ENCODE measurements at places on chromosomes 12 and 14.

- no peak for DNase-seq
These were observed 875 bp downstream of the IRAK3 start for GRCh38 chr12:66189889-66190288.

- DNase-seq: no peak
These were observed 71.5 kb upstream of the DAAM1 start for GRCh38 chr14:59116984-59117415.

DNA sequence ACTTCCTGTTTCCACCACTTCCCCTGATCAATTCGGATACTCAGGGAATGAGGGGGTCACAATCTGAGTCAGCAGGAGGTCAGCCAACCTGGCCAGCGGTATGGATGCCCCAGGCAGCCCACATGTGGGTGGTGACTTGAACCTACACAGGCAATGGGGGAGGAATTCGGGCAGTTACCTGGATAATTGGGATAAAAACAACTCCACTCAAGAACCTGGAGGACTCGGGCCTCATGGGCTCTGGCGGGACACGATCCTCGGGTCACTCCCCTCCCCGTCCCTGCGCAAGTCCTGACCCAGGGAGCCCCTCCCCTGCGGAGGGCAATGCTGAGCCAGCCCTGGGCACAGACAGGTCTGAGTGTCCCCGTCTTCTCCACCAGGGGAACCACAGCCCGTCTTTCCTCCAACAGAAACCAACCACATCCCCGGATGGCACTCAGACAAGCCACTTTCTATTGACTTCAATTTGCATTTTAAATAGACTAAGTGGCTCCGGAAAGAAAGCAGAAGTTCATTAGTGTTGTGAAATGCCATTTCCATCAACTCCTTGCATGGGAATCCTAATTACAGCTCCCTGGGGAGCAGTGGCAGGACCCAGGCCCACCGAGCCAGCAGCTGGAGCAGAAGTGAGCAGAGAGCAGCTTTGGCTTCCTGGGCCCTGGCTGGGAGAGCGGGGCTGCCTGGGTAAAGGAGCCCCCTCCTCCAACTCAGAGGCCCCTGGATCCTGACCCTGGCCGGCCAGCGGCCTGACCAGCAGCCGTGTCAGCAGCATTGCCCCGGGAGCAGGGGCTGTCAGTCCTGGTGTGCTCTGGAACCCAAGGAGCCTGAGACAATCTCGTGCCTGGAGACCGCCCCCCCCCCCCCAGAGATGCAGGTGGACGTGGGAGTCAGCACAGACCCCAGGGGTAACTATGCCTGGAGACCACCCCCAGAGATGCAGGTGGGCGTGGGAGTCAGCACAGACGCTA, 374.1 kb downstream of the ADGRD1 start:
- no peak for DNase-seq

GRCh38 chr14:67358924-67359774, 455 bp downstream of the ATP6V1D start:
- no peak for DNase-seq

DNA sequence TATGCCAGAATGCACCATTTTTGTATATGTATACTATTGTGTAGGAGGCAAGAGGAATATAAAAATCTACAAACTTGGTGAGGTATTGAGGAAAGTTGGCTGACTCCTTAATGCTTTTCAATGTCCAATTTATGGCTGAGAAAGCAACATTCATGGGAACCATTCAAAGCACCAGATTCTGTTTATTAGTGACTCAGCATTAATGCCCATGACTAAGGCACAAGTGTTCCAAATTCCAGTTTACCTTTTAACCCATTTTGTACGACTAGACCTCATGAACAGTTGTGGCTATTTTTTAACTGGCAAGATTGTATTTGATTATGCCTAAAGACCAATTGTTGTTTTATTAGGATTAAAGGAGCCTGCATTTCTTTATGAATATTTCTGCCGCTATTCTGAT, 375.4 kb upstream of the ATP2B1 start:
- no peak for DNase-seq

GRCh38 chr14:60514378-60514740, 5.4 kb downstream of the SIX6 start:
- DNase-seq: no peak

DNA sequence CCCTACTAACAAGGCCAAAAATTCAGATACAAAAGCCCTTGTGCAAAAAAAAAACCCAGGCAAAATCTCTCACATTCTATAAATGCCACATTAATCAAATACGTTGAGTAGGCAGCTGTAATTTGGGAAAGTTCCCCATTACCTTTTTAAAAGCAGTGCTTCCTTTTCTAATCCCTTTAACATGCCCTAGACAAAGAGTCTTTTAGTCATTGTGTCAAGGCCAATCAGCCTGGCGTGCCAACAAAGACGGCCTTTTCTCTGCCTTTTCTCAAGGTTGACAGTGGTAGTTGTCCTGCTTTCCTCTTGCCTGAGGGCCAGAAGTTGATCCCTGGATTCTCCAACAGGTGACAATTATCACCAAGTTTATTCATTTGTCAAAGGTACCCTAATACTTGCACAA, 62.5 kb upstream of the METAP2 start:
- DNase-seq: no peak

Data from CD4-positive, alpha-beta T cell treated with Interleukin-1 beta for 1 hour (primary cell).